Stimulated activated CD8-positive, alpha-beta memory T cell treated with anti-CD3 and anti-CD28 coated beads, Interleukin-12 subunit alpha, Interleukin-12 subunit beta, amount 100 ng/mL, for 1 hour (primary cell): ENCODE measurements at places on chromosomes 16 and 17.
A peak's percentile ranks its signal among the peaks of the same experiment; 100 is the strongest.

DNA sequence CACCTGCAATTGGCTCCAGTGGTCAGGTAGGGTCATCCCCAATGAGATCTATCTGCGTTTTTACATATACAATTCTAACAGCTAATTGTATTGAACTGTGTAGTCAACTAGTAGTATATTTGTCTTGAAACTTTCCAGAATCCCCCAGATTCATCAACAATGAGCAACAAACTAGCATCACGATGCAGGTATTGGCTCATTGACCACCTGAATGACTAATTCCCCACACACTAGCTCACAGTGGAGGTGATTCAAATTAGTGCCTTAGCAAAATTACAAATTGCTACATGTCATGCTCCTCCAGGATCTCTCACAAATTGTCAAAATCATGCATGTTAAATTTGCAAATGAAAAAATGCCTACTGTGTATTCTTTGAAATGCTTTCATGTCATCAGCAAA, 62.8 kb upstream of the MPHOSPH6 start:
- no peak for DNase-seq

- no peak for DNase-seq
These were observed 24.5 kb upstream of the MTMR4 start for GRCh38 chr17:58538811-58539409.

GRCh38 chr17:79919164-79919585, 79.9 kb upstream of the CBX4 start:
- DNase-seq: no peak

- DNase-seq: no peak
These were observed 10.8 kb downstream of the SSH2 start for GRCh38 chr17:29918922-29919856.

GRCh38 chr17:41906465-41907184, 12.1 kb downstream of the ACLY start:
- no peak for DNase-seq

DNA sequence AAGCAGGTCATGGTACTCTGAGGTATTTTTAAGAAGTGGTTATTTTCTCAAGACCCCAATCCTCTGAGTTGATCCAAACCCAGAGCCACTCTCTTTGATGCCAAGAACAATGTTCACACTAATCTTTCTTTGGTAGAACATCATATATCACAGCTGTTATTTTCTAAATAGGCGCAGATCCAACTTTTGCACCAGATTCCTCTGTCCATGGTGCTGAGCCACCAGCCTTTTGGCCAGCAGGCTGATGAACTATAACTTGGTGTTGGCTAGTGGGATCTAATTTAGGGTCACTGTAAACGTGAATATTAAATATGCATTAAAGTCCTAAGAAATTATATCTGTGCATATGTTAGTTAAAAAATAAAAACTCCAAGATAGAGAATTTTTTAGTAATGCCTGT, 7.0 kb upstream of the ZKSCAN2 start:
- DNase-seq: no peak

GRCh38 chr17:80785477-80786178, 206.0 kb upstream of the CHMP6 start:
- no peak for DNase-seq

- no peak for DNase-seq
These were observed 241.1 kb downstream of the SOX9 start for GRCh38 chr17:72361892-72362291.

DNA sequence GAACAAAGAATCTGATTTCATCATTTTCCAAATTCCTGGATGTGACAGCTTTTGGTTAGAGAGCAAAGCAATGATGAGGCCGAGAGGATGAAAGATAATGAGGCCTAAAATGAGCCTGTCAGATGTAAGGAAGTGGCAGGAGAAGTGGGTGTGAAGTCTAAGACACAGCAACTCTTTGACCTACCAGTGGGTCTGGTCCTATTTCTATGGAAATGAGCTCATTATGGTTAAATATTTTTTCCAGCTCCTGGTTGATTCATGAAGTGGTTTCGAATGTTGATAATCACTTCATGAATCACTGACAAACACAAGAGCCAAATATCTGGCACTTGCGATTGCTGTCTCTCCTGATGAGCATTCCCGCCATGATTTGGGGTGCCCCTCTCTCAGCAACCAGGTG, 273.3 kb upstream of the CDH5 start:
- DNase-seq: no peak

DNA sequence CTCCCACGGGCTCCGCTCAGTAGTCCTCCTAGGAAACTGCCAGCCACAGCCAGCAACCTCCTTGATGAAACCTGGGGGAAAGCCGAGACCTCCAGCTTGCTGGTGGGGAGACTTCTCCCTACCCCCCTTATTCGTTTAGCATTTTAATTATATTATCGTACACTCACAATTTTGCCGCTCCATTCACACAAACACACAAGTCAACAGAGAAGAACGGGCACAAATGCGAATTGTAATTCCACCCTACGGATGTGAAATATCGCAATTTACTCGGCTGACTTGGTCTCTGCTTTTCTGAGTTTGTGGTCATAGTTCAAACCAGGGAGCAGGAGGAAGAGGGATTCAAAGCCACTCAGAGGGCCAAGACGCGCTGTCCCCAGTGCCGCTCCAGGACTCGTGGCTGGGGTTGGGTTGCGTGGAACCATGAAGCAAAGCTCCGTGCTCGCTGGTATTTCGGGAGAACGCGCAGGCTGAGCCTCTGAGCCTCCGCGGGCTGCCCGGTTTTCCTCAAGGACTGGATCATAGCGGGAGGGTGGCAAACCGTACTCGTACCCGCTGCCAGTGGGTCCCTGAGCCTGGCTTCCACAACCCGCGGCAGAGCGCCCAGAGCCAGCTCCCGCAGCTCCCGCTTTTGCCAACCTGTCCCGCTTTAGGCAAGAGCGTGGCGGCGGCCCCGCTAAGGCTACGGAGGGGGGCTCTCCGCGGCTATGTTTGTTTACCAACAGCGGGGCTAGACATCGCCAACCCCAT, 2.0 kb downstream of the LHX1 start:
- DNase-seq: no peak

DNA sequence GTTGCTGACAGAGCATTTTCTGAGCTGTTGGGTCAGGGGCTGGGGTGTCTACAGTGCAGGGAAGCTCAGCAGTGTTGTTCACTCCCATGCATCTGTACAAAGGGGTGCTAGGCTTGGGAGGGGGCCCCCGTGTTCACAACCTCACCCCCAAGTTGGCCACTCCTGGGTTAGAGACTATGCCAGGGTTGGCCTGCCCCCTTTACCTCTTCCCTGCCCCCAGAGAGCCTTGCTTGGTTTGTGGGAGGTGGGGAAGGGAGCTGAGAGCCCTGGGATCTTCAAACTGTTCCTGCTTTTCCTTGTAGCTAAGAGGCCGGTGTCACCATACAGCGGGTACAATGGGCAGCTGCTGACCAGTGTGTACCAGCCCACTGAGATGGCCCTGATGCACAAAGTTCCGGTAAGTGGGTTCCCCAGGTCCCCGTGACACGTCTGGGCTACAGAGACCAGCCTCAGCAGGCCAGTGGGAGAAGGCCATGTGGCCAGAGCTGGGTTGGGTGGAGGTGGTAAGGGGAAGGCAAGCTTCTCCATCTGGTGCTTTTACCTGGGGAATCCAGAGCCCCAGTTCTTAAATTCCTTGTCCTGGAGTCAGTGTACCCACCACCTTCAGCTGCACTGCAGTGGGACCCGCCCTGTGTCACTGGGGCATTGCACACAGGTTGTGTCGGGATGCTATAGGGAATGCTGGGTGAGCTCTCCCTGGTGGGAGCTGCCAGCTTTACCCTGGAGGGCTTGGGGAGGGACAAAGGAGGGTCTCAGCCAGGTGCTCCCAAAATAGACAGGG, 11.8 kb downstream of the GPRC5C start:
- no peak for DNase-seq

GRCh38 chr16:46897471-46897870, 13.3 kb downstream of the GPT2 start:
- no peak for DNase-seq

- no peak for DNase-seq
These were observed 1.5 kb downstream of the CDK12 start for GRCh38 chr17:39462631-39463375.

- DNase-seq: no peak
These were observed 1.6 kb downstream of the MLLT6 start for GRCh38 chr17:38706505-38707216.

- no peak for DNase-seq
These were observed 1568.1 kb upstream of the GOT2 start for GRCh38 chr16:60302261-60302660.

DNA sequence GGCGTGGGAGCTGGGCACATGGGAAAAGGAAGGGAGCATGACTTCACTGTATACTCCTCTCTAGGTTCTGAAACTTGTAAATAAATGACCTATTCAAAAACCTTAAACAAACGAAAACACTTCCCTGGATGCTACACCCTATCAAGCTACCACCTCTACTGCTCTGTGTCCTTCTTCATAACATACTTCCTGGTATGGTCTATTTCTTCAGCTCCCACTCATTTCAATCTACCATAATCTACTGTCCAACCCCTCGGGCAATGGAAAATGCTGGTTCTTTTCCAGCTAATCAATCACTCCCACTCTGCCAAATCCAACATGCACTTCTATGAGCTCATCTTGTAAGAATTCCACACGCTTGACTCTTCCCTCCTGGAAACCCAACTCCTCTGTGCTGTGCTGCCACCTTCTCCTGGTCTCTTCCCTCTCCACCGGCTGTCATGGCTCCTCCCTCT, 42.4 kb downstream of the AMFR start:
- DNase-seq: no peak

DNA sequence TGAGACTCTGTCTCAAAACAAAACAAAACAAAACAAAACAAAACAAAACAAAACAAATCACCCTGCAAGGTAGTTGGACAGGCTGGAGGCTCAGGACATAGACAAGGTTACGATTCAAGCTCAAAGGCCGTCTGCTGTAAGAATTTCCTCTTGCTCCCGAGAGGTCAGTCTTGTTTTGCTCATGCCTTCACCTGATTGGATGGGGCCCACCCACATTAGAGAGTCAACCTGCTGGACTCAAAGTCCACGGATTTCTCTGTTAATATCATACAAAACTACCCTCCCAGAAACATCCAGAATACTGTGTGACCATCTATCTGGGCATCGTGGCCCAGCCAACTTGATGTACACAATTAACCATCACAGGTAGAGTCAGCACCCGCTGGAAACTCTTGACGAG, 330.0 kb upstream of the EEF2KMT start:
- DNase-seq: no peak

- no peak for DNase-seq
These were observed 1.3 kb downstream of the HGS start for GRCh38 chr17:81685108-81685507.

DNA sequence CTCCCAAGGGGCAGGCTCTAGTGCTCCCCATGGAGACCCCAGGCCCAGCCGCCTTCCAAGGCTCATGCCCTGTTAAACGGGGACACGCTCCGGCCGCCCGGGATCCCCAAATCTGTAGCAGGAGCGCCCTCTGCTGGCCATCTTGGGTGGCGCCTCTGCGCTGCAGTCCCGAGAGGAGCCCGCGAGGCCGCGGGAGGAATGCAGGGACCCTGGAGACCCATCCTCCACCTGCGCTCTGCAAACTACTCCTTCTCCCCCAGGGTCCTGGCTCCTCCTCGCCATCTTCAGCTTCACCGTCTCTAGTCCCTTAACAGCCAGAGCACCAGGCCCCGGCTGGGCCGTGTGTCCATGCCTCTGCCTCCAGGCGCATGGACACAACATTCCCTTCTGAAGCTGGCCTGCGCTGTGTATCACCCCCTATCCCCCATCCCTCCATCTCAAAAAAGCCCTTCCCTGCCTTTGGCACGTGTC, 23.6 kb upstream of the KRT17 start:
- DNase-seq: peak; percentile 81

DNA sequence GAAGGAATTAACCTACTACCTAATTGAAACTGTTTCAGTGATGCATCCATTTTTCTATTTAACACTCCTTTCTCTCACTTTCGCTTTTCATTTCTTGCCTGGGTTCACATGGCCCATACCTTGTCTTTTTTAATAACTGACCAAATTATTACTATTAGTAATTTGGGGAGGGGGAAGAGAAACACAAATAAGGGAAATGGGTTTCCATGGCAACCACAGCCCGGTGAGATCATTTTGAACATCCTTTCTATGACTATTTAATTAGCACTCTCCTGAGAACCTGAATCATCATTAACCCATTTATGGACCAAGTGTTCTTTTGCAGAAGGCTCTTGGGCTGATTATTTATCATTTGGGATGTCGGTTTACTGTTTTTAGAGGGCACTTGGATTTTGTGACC, 628.2 kb upstream of the SALL1 start:
- DNase-seq: no peak

GRCh38 chr17:80169784-80170500, at the start of gene CARD14:
TSS of gene CARD14 (plus strand) at chr17:80170030. CDS start at chr17:80181439, 11,409 bp downstream.
- no peak for DNase-seq

- no peak for DNase-seq
These were observed 4.8 kb downstream of the SOX8 start for GRCh38 chr16:986411-986810.

GRCh38 chr16:747978-748746, 7.4 kb upstream of the CIAO3 start:
- DNase-seq: no peak

- DNase-seq: no peak
These were observed 47.0 kb upstream of the TOB1 start for GRCh38 chr17:50913120-50913519.

GRCh38 chr16:69717066-69717465, 9.3 kb downstream of the NQO1 start:
- DNase-seq: no peak

DNA sequence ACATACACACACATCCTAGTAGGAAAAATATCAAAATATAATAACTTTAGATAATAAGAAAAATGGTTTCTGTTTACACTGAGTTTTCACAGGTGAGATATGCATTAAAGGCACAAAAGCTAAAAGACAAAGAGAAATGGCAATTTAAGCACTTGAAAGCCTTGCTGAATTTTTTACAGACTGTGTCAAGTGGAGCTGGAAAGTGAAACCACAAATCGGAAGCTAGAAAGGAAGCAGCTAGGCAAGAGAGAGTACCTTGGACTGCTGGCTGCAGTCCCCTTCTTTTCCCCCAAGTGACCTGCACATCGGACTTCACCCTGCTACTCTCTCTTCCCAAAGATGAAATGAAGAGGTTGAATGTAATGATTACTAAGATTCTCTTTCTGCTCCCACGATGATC, 135.1 kb downstream of the CDH13 start:
- no peak for DNase-seq

DNA sequence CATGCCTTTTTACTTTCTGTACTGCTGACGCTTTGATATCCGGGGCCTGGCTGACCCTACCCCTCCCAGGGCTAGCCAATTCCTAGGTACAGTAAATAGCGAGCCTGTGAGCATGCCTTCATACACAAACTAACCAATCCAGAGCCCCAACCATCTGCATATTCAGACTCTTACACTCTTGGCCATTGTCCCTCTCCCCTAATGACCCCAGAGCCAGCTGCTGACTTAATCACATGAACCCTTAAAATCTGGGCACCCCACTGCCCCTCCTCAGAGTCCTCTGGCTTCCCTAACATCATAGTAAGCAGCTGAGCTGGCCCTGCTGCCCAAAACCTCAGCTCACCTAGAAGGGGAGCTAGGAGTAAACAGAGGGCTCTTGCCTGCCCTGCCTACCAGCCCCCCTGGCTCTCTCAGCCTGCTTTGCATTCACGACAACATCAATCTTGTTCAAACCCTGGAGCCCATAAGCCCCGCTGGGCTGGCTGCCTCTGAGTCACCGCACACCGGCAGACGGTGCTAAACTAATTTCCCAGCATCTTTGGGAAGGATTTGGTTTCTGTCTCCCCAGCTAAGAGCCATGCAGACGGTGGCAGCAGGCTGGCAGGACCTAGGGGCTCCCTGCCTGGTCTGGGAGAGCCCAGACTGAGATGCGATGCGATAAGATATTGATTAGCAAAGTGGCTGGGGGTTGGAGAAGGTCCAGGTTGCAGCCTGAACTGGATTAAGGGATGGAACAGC, 63.2 kb downstream of the CLEC19A start:
- no peak for DNase-seq
